Stimulated activated CD4-positive, alpha-beta T cell treated with anti-CD3 and anti-CD28 coated beads, Interleukin-1b, Interleukin-23, amount 100 ng/mL, for 1 hour (primary cell): ENCODE measurements at places on chromosomes 3 and 15.
A peak's percentile ranks its signal among the peaks of the same experiment; 100 is the strongest.

- DNase-seq: no peak
These were observed 256.9 kb upstream of the LRRC3B start for GRCh38 chr3:26365706-26366105.

- DNase-seq: no peak
These were observed 508 bp upstream of the SMAD6 start for GRCh38 chr15:66701422-66702034.

DNA sequence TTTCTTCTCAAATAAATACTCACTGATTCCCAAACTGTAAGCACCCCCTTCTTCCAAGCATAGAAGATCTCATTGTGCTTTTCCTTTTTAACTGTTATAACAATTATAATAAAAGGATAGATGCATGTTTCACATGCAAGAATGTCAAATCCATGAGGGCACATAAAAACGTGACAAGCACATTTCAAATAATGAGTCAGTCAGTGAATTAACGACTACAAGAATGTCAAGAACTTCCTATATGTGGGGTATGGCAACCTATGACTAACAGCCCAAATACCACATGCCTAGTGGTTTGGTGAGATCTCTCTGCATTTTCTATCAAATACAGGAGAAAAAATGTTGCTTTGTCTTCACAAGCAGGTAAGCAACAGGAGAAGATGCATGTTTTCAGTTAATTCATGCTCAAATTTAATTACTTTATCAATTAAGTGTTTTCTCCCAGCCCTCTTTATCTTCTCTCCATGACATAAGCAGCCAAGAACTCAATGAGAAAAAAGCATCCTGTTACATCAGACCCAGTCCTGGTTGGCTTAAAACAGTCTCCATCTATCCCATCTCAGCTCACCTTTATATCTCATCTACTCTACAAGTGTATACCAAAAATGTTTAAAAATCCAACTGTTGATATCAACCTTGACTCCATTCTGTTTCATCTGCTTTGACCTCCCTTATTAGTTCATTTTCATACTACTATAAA is 181.5 kb upstream of the LMCD1 start:
- DNase-seq: no peak

DNA sequence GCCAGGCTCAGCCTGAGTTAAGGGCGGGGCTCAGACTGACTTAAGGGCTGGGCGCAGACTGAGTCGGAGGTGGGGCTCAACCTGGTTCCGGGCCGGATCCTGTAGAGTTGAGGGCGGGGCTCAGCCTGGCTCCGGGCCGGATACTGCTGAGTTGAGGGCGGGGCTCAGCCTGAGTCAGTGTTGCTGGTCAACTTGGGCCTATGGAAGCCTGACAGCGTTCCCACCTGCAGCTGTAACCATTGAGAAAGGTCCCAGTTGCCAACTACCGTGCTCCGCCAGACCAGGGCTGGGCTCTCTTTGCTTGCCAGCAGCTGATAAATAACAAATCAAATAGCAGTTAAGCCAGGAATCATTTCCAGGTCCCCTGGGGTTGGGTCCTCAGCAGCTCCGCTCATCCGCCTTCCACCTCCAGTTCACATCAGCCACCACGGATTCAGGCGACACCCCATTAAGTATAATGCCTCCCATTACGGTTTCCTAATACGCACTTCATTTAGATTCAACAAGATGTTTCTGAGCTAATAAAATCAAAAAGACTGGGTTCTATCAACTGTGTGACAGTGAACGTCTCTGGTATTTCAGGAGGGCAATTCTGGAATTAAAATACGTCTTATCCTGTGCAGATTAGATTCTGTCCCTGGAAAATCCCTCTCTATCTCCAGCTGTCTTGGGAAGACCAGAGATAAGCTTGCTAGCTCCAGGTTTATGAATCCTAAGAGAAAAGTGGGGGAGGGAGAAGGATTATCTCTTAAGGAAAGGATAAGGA is 7.3 kb downstream of the GRIP2 start:
- no peak for DNase-seq

- no peak for DNase-seq
These were observed 33.3 kb upstream of the HACD2 start for GRCh38 chr3:123618076-123618708.

- DNase-seq: no peak
These were observed 4.5 kb upstream of the C15orf39 start for GRCh38 chr15:75197062-75197630.

- DNase-seq: no peak
These were observed 13.2 kb downstream of the POPDC2 start for GRCh38 chr3:119647171-119647570.

GRCh38 chr3:5144316-5144994 is 22.4 kb downstream of the ARL8B start:
- DNase-seq: no peak

- DNase-seq: peak; percentile 25
These were observed 13.5 kb downstream of the UBAP1L start for GRCh38 chr15:65101411-65101890.

DNA sequence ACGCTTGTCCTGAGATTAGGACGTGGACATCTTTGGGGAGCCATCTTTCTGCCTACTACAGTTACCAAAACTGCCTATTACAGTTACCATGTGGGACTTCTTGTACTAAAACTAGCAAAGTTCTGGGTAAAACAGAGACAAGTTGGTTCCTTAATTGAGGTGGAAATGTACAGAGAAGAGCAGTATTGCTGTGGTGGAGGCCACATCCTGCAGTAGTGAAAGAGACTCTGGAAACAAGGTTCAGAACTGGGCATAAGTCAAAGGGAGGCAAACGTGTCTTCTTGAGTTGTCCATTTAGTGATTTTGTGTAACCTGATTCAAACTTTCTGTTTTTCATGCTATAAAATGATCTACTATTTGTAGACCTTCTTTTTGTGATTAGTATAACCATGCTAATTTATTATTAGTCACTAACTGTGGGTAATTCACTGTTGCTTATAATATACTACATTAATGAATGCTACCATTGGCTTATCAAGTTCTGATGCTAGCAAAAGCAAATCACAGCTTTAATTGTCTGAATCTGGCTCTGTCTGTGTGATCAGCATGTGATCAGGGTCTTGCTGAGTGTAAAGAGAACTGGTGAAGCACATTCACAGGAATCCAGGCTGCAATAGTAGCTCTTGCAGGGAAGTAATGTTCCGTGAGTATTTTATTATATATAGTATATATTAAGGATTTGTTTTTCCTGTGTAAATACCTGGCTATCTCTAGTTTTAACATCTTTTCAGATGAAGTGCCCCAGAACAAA is 207.9 kb upstream of the GAP43 start:
- DNase-seq: no peak

GRCh38 chr3:127172781-127173515 is 20.0 kb upstream of the PRR23E start:
- DNase-seq: no peak

DNA sequence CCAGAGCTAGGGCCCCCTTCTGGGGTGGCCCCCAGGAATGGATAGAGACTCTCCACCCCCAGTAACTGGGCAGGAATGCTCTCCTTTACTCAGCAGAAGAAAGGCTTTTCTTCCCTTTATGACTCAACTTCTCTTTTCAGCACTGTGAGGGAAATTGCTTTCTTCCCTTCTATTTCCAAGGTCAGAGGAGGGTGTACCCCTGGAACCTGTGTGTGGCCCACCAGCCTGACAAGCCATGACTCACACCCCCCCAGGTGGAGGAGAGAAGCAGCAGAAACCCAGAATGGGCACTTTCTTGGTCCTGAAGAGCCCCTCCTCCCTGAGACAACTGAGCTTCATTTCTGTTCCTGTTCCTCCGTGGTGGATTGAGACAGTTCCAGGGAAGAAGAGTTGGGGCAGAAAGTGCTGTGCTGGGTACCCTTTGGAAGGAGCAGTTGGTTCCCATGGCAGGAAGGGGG is 2.7 kb upstream of the ANKRD63 start:
- no peak for DNase-seq

- no peak for DNase-seq
These were observed 59.7 kb upstream of the TBL1XR1 start for GRCh38 chr3:177257006-177257405.

DNA sequence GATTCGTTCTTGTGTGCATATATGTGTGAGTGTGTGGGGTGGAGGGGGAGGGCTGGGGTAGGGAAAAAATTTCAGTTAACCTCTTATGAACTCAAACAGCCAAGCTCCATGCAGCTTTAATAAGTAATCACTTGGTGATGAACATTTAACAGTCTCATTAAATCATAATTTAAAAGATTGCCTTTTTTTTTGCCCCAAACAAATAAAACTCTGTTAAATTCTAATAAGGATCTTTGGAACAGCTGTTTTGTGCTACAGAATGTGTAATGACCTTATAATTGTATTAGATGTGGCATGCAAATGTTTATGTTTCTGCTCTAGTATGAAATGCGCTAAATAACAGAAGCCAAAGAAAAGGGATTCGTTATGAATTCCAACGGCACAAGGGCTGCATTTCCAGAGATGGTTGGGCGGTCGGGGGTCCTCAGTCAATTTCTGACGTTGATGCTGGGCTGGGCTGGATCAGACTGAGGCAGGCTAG is 80.0 kb upstream of the RORA start:
- DNase-seq: no peak

DNA sequence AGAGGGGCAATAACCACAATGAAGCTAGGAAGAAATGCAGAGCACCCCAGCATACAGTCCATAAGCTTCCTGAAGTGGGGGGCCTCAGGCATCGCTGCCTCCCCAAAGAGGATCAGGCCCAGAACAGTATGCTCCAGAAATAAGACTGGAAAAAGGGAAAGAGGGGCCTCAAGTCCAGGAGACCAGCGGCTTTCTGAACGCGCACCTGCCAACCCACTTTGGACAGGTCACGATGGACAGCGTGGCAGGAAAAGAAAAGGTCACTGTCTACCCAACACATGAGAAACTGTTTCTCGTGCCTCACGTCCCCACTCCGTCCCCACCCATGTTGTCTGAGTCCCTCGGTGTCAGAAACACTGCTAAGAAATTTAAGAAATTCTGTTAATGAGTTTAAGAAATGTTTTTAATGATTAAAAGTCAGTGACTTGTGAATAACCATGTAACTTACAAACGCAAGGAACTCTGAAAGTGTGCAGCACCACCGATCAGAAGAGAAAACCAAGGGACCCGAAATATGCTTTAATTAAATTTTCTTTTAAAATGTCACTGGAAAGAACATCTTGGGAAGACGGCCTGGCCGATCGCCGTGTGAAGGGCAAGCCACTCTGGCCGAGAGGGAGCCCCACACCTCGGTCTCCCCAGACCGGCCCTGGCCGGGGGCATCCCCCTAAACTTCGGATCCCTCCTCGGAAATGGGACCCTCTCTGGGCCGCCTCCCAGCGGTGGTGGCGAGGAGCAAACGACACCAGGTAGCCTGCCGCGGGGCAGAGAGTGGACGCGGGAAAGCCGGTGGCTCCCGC is 1.7 kb upstream of the PPARG start:
- no peak for DNase-seq
